Caco-2 (cell line): ENCODE measurements at places on chromosomes 2 and 18.
A peak's percentile ranks its signal among the peaks of the same experiment; 100 is the strongest.

GRCh38 chr18:49476664-49477411 lies 10.2 kb downstream of the C18orf32 start:
- no peak for DNase-seq

- no peak for DNase-seq
Observed at GRCh38 chr2:14324308-14324707, 308.2 kb upstream of the LRATD1 start.

GRCh38 chr18:74508366-74508765 lies 12.2 kb downstream of the CNDP2 start:
- no peak for DNase-seq

GRCh38 chr2:30253873-30254684 lies 22.7 kb downstream of the LBH start:
- DNase-seq: no peak

DNA sequence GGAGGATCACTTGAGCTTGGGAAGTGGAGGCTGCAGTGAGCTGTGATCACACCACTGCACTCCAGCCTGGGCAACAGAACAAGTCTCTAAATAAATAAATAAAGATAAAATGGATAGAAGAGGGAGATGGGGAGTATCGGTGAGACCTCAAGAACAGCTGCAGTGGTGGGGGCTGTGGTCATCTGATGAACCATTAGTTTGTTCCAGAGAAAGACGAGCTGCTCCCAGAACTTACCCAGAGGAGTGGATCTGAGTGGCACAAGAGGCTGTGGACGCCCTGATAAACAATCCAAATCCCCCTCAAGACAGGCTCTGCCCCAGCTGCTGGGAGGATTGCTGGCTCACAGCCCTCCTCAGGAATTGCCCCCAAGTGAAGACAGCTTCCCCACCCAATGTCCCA lies 26.7 kb downstream of the TMEM127 start:
- DNase-seq: no peak

- no peak for DNase-seq
Observed at GRCh38 chr2:13046557-13047165, 329.9 kb downstream of the TRIB2 start.

DNA sequence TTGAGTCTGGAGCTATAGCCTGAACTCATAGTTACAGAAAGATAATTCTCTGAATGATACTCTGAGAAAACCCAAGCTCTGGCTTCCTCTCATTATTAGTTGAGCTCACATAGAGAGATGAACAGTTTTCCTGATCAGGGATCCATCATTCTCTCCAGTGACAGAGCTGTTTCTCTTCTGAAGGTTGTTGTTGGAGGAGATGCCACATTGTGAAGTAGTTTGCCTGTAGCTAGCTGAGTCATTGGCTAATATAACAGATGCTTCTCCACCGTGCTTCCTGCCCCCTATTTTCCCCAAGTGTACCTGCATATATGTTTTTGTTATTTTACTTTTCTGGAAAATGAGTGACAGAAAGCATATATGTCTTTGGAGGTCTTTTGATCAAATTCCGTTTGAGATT lies 64.6 kb downstream of the OSBPL6 start:
- no peak for DNase-seq

- DNase-seq: no peak
Observed at GRCh38 chr2:32262105-32262504, 2.6 kb downstream of the NLRC4 start.

- no peak for DNase-seq
Observed at GRCh38 chr2:222320436-222321395, 21.9 kb upstream of the PAX3 start.

GRCh38 chr2:148273158-148273691 lies 252.3 kb downstream of the MBD5 start:
- DNase-seq: no peak

DNA sequence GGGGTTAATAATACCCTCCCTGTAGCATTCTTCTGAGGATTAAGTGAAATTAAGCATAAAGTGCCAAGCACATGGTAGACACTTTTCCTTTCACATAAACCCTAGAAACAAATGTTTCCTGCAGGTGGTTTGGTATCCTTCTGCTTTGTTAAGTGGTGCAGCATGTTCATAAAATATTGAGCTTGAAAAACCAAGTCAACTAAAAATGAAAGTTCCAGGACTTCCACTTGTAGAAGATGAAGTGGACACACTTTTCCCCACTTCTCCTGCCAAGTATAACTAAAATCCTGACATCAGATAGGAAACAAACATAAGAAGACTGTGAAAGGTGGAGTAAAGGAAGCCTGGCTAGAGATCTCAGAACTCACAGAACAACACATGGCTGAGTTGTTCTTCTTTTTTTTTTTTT lies 90.5 kb downstream of the COLEC12 start:
- no peak for DNase-seq

GRCh38 chr2:11043245-11043644 lies 112.0 kb upstream of the SLC66A3 start:
- DNase-seq: no peak

- no peak for DNase-seq
Observed at GRCh38 chr2:239965318-239965717, 59.8 kb downstream of the NDUFA10 start.

DNA sequence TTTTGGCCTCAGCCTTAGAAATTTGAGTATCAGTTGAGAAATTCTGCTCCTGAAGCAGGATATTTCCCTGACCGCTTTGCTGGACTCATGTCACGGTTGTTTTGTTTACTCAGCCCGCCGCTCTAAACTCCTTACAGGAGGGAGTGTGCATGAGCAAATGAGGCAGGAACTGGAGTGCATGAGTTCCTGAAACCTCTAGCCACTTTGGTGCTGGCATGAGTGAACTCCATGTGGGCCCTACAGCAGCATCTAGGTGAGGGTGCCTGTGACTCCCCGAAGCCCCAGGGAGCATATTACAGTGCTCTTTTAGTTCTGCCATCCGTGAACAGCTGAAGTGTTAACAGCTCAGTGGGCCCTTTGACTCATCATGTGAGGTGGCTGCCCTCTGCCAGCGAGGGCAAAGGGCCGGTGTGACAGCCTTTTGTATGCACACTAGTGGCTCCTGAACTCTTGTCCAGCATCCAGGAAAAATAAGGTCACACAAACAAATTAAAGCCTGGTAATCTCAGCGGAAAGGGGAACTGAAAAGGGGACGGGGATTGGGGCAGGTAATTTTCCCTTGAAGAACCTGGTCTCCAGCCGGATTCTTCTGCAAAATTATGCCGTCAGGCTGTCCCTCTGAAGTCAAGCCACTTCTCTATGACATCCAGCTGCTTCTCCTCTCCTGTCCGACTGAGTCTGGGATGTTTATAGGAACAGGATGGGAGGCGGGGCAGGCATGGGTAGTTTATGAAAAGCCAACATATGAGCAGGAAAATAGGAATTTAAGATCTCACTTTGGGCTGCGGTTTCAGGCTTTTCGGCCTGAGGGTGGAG lies 1668.7 kb downstream of the SUCLG1 start:
- DNase-seq: peak; percentile 2

DNA sequence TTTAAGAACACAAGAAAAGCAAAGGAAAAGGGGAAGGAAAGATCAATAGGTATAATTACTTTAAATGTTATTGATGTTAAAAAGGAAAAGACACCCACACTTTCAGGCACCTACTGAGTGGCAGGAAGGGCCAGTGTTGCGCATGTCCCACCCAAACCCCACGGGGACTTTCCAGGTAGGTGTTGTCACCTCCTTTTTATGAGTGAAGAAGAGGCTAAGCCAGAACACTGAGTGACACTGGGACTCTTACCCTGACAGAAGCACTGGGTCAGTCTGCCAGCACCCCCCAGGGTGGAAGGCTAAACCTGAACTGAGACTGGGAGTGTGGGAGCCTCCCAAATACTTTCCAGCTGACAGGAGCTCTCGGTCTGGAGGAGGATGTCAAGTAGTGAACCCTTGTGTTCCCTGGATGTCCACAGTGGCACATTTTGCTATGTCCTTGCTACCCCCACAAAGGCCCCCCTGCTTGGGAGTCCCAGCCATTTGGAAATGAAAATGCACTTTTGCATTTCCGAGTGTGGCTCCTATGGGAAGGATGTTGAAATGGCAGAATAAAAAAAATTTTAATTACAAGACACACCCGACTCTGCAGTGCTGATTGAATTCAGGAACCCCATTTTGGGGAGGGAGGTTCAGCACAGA lies 90.9 kb upstream of the SMAD2 start:
- no peak for DNase-seq

DNA sequence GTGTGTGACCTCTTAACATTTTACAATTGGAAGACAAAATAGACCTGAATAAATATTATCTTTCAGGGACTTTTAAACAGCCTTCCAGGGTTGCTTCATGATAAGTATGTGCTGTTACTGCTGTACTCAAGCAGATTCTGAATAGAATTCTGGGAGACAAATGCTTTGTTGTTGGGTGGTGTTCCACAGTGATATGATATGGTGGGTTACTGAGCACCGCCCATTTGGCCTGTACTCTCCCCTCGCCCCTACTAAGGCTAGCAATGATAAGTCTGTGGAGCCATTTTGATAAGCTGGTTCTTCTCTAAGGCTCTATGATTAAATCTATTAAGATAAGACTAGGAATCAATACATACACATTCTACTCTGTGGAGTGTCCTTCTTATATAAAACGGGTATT lies 89.8 kb upstream of the ITGA4 start:
- no peak for DNase-seq

DNA sequence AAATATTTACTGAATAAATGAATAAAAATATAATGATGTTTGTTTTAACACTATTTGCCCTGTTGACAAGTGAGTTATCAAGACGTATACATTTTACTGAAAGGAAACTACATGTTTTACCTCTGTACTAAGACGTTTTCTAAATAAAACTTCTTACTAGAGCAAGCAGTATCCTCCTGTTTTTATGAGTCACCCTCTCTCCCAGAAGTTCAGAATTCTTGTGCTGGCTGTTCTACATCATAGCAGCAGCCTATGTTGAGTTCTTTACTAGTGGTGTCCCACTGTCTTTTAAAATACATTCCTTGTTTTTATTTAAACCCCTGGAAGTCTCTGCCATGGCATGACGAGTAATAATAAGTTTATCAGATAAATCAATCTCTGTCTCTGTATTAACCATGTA lies 297.4 kb downstream of the CALCRL start:
- DNase-seq: no peak

GRCh38 chr2:225011585-225011984 lies 30.7 kb downstream of the DOCK10 start:
- no peak for DNase-seq

- peak; percentile 49 for DNase-seq
Observed at GRCh38 chr2:175111200-175111657, 56.8 kb downstream of the ATF2 start.

DNA sequence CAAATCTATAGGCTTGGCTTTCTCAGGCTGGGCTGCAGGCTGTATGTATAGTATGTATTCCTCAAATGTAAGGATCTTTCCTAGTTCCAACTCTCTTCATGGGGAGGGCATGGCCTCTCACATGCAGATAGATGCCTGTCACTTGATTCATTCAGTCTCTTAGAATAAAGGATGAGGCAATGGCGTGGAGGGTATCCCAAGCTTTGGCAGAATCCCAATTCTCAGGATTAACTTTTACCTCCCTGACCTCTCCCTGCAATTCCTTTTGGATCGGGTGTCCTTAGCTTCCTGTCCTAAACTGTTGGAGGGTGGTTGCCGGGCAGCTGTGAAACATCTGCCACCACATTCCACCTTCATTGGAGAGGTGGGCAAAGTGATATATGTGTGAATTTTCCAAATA lies 80.3 kb downstream of the INSIG2 start:
- no peak for DNase-seq

GRCh38 chr2:228064796-228065315 lies 116.6 kb downstream of the SPHKAP start:
- DNase-seq: no peak

- DNase-seq: no peak
Observed at GRCh38 chr18:36564841-36565240, 264.0 kb downstream of the TPGS2 start.

DNA sequence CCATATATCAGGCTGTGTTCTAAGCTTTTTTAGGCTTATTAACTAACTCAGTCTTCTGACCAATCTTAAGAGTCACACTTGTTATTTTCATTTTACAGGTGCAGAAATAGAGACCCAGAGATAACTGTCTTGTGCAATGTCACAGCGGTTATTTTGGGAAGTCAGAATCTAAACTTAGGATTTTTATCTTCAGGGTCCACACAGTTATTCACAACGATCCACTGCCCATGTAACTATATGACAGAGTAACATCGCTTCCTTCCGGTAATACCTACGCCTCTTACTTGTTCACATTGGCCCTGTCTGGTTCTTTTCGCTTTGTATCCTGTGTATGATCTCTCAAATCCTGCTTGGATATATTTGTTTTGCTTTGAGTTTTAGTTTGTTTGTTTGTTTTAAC lies 631.7 kb downstream of the LRP1B start:
- no peak for DNase-seq
